NCI-H2081 treated with DMSO at 0.1 percent for 48 hours (cell line): ENCODE measurements at places on chromosomes 6 and 20.

- DNase-seq = no peak
Measured at GRCh38 chr20:61923371-61924166, 142.1 kb downstream of the TAF4 start.

- no peak for DNase-seq
Measured at GRCh38 chr6:132684272-132684671, 25.3 kb upstream of the TAAR1 start.

DNA sequence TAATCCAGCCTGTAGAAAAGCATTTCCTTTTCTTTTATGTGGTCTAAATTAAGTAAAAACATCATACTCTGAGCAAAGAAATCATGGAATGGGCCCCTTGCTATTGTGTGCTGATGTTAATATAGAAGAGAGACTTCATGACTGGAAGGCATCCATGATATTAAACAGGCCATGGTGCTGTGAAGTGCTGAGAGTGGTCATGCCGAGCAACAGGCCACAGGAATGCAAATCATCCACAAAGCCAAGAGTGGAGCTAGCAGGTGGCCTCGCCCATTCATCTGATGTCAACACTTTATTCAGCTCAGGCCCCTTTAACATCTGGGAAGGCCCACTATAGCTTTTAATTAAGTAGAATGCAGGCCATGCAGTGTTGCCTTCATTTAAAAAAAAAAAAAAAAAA is 115.2 kb upstream of the HMGCLL1 start:
- DNase-seq = no peak

DNA sequence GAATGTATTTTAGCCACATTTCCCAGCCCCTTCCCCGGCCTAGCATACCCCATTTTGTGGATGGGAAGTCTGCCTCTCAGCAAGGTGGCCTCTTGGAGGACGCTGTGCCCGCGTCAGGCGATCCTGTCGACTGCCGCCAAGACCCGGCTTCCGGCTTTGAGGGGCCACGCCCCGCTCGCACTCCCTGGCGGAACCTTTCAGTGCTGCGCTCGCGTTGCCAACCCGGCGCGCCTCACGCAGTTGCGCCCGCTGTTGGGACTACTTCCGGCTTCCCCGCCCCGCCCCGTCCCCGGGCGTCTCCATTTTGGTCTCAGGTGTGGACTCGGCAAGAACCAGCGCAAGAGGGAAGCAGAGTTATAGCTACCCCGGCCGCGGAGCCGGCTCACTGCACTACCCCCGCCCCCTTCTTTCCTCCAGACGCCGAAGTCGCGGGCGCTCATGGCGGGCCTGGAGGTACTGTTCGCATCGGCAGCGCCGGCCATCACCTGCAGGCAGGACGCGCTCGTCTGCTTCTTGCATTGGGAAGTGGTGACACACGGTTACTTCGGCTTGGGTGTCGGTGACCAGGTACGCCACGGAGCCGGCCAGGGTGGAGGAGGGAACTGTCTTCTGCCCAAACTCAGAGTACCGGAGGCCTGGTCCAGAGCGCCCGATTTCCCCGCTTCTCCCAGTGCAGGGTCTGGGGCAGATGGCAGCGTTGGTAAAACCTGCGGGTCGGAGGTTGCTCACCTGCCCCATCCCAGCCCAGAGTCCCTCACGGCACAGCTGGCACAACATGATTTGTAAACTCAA is at the start of gene PSMF1:
Gene PSMF1, plus strand, starts transcription at position 267 of the 792 bp plus-strand sequence. Its CDS starts 172 bp downstream, at position 439.
- peak; percentile 80 for DNase-seq

GRCh38 chr20:39534846-39535245 is 572.7 kb downstream of the DHX35 start:
- no peak for DNase-seq

DNA sequence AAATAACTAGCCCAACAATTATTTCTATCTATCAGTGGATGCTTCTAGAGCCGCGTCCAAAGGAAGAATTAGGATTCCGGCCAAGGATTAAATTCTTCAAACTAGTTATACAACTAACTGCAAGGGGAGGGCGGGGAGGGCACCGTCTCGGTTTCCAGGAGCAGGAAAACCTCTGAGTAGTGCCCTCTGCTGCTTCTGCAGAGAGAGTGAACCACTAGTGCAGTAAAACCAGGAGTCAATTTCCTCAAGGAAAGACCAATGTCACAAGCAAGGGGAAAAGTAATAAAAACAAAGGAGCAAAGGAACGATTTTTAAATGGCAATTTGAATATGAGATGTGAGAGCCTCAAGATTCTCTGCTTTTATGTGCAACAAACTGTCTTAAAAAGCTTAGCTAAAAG is 16.5 kb upstream of the UBE2J1 start:
- DNase-seq = no peak

GRCh38 chr6:144219056-144219685 is 66.0 kb upstream of the UTRN start:
- no peak for DNase-seq

DNA sequence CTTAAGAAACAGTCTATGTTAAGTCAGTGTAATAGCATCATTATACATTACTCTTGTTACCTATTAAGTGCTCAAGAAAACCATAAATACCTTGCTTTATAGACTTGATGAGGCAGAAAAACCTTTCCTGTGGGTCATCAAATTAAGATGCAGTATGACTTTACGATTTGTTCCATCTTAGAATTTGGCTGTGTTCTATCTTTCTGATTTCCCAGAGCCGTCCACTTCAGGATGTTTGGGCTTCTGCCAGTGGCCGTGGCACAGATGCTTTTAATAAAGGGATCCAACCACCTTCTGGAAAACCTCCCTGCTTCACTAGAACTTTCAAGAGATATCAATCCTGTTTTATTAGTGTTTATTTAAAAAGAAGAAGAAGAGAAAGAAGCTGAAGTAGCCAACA is 71.2 kb downstream of the PDE7B start:
- no peak for DNase-seq

DNA sequence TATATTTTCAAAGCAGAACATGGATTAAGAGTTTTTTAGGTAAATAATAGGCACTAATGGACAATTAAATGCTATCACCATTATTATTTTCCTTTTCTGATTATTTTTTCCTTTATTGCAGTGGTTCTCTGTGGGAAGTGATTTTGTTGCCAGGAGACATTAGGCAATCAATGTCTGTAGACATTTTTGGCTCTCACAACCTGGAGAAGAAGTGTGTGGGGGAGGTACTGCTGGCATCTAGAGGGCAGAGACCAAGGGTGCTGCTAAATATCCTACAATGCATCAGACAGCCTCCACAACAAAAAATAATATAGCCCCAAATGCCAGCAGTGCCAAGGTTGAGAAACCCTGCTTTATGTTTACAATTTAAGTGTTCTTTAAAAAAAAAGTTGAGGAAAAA is 8.3 kb downstream of the IFNGR1 start:
- DNase-seq = no peak

DNA sequence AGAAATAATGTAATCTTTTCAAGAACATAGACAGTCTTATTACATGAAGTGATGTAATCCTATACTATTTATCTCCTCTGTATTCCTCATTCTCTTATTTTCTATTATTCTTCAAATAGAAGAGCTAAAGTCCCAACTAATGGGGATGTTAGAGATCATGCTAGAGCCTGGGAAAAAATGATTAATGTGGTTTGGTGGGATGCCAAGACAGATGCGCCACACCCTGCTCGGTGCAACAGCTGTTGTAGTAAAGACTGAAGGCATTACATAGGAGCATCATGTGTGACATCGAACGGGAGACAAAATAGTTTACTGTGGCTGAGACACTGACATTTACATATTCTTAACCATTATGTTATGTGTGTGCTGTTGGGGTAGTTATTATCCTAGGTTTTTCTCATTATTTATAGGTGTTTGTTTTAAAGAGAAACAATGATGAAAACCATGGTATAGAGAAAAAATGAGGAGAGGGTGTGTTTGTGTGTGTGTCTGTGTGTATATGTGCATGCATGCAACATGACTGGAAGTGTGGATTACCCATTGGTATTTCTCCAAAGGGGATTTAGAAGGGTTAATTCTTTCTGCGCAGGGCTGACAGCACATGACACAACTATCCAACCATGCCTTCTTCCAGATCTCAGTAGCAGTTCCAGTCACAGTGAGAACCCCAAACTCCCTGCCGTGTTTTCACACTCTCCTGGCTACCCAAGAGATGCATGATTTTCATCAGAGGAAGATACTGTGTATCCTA is 155.3 kb downstream of the EYA4 start:
- no peak for DNase-seq

DNA sequence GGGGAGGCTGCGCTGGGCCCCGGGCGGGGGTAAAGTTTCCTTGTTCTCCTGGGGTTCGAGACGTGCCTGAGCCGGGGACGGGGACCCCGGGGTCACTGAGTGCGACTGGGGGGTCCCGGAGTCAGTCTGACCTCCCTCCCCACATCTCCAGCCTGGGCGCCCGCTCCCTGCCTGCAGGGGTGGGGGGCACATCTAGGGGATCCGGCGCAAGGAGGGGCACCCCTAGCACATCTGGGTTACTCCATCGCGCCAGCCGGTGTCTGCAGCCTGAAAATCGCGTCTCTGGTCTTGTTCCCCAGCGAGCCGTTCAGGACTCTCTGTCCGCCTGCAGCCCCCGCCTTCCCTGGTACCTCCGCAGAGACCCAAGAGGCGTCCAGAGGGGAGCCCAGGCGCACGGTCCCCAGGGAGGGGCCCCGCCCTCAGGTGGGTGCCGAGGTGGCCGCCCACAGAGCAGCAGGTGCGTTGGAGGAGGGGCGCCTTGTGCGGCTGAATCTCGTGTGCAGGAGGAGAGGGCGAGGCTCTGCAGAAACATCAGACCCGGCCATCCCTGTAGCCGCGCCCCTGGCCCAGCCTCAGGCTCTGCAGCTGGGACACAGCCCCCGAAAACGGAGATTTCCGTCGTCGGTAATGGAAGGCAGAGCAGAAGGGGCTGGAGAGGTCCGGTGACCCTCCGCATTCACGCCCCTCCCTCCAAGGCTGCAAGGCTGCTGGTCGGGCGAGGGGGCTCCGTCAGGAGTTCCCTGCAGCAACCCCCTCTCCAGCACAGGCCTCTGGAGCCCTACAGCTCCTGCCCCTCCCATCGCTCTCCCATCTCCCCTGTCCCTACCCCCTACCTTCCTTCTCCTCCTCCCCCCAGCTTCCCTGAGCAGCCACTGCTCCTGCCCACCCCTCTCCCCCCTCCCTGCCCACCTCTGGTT is 628 bp upstream of the CHRNA4 start:
- no peak for DNase-seq

- DNase-seq = no peak
Measured at GRCh38 chr6:143394389-143394788, 56.1 kb downstream of the ADAT2 start.
